ENCODE measurements at places on chromosomes 5 and 9.

GRCh38 chr5:121976979-121977378 is 15.2 kb downstream of the SRFBP1 start:
- DNase-seq = no peak

GRCh38 chr5:14105718-14106410 is 37.3 kb upstream of the TRIO start:
- no peak for DNase-seq

DNA sequence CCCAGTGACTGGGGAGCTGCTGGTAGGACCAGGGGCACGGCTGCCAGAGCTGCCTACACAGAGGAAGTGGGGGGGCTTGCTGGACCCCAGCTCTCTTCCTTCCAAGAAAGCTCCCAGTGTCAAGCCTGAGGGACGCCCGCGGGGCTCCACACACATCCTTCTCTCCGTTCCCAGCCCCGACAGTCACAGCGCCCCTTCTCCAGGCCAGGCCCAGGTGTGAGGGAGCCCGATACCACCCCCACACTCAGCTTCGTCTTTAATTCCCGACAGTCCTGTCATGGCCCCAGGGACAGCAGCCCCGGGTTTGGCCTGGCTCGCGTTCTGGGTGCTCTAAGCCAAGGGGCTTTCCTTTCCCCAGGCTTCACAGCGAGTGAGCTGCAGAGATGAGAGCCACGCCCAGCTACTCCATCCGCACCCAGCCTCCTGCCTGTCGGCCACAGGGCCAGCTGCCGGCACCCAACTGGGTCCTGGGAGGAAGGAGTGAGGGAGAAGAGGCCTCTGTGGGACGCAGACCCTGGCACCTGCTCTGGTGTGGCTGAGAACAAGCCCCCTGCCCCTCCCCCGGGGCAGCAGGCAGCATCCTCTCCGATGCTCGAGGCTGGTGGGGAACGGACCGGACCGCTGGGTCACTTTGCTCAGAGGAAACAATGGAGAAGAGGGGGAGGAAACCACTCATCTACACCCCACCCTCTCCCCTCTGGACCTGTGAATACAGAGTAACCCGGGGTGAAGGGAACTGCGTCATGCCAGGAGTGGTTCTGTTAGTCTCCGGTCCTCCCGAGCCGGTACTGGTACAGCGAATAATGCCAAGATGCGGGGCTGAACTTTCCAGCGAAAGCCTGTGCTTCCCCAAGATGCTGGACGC is 53.9 kb upstream of the PHYKPL start:
- peak; percentile 18 for DNase-seq

- DNase-seq = peak; percentile 31
Measured at GRCh38 chr5:113489299-113489698, 1.0 kb upstream of the MCC start.

DNA sequence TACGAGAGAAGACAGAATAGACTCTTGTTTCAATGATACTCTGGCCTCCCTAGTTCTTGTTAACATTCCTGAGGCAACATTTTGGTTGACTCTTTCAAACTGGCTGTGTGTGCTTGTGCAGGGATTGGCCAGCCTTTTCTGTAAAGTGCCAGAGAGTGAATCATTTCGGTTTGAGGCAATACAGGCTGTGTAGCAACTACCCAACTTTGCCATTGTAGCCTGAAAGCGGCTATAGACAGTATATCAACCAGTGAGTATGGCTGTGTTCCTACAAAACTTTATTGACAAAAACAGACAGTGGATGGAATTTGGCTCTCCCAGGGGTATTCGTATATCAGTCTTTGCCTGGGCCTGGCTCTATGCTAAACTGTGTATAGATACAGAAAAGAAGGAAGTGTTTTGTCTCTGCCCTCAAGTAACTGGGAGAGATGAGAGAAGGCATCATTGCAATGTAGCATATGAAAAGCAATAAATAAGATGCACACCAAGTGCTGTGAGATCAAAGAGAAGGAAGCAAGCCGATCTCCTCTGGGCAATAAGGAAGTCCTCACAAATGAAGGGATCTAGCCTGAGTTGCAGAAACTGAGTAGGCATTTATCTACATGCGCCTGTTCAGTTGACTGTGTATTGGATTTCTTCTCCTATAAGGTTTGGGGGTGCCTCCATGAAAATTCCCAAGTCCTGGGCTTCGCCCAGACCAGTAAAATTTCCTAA is 568.0 kb upstream of the KLF4 start:
- no peak for DNase-seq

- DNase-seq = no peak
Measured at GRCh38 chr9:32486839-32487562, 39.0 kb downstream of the RIGI start.

DNA sequence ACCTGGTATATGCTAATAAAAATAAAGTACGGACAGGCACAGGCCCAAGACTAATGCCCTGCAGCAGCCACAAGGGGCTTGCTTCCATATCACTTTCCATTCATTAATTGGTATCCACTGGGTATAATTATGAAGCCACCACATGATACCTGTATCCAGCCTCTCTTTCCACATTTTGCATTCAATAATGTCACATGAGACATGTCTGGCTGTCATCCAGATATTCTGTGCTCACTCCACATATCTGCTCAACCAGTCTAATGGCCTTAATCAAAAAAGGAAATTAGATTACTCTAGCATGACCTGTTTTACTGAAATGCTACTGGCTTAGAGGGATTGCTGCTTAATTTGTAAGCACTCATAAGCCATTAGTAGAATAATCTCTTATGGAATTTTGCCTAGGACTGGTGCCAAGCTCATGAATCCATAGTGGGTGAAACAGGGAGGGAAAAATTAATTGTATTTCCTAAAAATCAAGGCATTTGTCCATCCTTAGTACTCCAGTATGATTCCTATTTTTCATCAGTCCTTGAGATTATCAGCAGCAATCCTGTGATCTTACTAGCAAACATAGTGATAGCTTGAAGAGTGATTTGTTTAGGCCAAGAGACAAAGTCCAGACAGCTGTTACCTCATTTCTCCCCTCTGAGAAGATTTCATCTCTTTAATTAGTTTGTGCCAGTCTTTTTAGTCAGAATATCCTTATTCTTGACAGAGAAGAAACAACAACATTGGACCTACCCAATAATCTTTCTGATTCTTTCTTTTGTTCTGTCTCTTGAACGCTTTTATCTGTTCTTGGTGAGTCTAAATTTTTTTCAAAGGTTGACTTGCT is 119.2 kb upstream of the ABCA1 start:
- no peak for DNase-seq

- no peak for DNase-seq
Measured at GRCh38 chr5:6822556-6823343, 109.5 kb downstream of the TENT4A start.

DNA sequence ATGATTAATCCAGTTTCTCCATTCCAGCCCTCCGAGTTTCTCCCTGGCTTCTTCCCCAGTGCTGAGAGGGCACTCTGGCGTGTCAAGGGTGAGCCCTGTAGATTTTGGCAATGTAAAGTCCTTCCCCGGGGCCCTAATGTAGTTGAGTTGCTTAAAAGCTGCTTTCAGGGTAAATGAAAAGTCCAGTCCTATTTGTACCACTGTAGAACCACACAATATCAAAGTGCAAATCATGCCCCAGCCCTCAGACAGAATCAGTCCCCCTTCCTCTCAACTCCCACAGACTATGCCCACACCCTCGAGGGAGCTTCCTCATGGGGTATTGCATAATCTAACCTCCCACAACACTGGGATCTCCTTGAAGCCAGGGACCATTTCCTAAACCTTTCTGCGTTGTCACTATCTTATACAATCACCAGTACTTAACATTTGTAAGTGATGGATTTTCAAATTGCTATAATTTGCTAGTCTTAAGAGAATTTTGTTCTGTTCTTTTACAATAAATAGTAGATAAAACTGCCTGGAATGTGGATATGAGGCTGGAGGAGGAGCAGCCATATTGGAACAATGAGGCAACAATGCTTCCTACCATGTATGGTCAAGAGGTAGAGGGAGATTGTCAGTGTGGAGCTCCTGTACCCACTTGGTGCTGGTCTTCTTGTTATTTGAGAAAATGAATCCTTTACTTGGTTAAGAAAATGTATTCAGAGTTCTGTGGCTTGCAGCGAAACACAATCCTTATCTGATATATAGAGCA is 34.4 kb downstream of the ZNF366 start:
- DNase-seq = no peak
